AG04449 (cell line): ENCODE measurements at places on chromosomes 3 and 15.

DNA sequence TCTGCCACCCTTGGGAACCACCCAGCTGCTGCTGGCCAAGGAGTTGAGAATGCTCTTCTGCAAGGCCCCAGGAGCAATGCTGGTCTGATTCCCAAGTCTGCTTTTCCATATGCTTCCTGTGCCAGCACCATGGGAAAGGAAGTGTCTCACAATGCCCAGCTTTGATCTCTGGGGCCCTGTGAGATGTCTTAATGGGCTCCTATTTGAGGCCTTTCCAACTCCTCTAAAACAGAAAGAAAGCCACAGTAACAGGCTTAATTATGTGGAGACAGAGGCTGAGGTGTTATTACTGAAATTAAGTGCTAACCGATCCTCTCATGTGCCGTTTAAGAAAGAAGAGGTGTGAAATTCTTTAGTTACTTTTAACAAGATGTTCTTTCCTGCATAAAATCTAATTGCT is 4.5 kb downstream of the EOGT start:
- DNase-seq = no peak

DNA sequence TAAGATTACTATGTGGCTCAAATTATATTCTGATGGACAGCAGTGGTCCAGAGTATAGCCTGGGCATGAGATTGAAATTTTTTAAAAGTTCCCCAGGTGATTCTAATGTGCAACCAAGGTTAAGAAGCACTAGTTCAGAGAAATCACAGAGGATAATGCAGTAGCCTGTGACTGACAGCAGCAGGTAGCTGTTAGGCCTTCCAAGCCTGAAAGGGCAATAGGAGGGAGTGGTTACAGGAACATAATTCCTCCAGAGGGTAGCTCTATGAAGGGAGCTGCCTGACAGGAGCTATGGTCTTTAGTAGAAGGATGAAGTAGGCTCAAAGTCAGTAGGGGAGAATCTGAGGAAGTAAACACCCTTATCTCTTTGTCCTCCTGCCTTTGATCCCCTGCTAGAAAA is 342.9 kb upstream of the PPP2R3A start:
- DNase-seq = no peak

- DNase-seq = no peak
Observed at GRCh38 chr3:110968076-110968475, 103.5 kb upstream of the NECTIN3 start.

- DNase-seq = no peak
Observed at GRCh38 chr3:171862993-171863521, 19.9 kb downstream of the TMEM212 start.

- DNase-seq = peak; percentile 19
Observed at GRCh38 chr3:143849854-143850549, 1.7 kb upstream of the SLC9A9 start.

GRCh38 chr3:69144631-69145245 is 22.3 kb upstream of the LMOD3 start:
- DNase-seq = no peak

- no peak for DNase-seq
Observed at GRCh38 chr3:59685432-59685831, 635.6 kb upstream of the CFAP20DC start.

GRCh38 chr15:58227706-58228543 is 89.7 kb downstream of the AQP9 start:
- peak; percentile 31 for DNase-seq

DNA sequence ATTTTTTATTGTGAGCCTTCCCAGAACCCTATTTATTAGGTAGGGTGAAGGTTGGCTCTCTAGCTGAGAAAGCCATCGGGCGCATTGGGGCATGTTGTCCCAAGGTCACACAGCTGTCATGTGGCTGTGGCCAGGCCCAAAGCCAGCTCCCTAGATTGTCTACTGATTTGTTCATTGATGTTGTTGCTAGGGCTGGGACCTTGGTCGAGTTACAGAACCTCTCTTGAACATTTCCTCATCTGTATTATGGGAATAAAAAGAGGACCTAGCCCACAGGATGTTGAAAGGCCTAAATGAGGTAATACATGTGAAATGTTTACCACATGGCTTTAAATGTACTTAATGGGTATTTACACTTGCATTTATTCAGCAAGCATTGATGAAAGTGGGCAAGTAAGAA is 252.5 kb downstream of the SUCLG2 start:
- no peak for DNase-seq

DNA sequence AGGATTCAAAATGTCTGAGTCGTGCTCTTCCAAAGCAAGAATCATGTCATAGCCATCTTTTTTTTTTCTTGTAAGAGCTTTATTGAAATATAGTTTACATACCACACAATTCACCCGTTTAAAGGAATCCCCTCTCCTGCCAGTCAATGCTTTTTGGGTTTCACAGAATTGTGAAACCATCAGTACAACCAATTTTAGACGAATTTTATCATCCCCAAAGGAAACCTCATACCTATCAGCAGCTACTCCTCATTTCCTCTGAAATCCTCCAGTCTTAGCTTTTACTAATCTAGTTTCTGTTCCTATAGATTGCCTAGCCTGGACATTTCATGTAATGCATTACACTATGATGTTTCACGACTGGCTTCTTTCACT is 39.6 kb downstream of the ADIPOQ start:
- peak; percentile 28 for DNase-seq

- no peak for DNase-seq
Observed at GRCh38 chr3:52078781-52079560, 22.6 kb upstream of the DUSP7 start.

- no peak for DNase-seq
Observed at GRCh38 chr3:171649267-171649666, 161.0 kb downstream of the PLD1 start.

DNA sequence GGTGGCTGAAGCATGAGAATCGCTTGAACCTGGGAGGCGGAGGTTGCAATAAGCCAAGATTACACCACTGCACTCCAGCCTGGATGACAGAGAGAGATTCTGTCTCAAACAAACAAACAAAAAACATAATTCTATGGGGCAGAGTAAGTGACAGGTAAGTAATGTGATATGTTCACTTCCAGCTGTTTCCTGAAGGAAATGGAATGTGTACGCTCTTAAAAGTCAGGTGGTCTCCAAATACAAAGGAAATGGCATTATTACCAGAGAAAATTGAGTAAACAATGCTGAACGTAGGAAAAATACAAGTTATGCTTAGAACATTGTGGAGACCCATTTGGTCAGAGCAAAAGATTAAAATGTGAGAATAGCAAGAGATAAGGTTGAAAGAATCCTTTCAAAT is 278.5 kb downstream of the SCAPER start:
- DNase-seq = no peak
